ENCODE measurements at places on chromosomes 1 and 21.

GRCh38 chr1:13751985-13752384 is 52.0 kb downstream of the PRDM2 start:
- DNase-seq = no peak

GRCh38 chr1:35707601-35708440 is 10.9 kb downstream of the C1orf216 start:
- no peak for DNase-seq

GRCh38 chr1:78234496-78234895 is 188.7 kb downstream of the GIPC2 start:
- DNase-seq = no peak

DNA sequence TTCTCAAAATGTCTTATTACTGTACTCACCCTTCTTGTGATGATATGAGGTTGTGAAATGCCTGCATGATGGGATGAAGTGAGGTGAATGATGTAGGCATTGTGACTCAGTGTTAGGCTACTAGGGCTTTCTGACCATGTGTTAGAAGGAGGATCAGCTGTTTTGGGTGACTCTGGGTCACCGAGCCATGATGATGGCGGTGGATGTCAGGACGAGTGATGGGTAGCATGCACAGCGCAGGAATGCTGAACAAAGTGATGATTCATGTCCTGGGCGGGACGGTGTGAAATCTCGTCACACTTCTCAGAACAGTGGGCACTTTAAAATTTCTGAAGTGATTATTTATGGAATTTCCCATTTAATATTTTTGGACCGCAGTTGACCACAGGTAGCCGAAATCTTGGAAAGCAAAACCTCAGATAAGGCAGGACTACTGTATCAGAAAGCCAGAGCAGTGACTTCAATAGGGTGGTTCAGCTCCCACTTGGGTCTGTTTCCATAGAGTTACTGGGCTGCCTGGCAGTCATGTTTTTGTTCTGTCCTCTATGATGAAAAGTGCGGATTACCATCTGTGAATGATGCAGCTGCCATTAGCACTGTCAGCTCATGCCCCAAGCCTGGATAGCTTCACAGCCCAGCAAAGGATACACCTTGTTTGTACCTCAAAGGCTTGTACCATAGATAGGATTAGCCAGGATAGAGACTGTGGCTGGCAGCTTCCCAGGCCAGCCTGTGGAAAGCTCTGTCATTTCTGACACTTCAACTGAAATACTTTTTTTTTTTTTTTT is 26.6 kb downstream of the IL6R start:
- DNase-seq = no peak

- no peak for DNase-seq
Observed at GRCh38 chr1:49995734-49996133, 28.0 kb downstream of the AGBL4 start.

DNA sequence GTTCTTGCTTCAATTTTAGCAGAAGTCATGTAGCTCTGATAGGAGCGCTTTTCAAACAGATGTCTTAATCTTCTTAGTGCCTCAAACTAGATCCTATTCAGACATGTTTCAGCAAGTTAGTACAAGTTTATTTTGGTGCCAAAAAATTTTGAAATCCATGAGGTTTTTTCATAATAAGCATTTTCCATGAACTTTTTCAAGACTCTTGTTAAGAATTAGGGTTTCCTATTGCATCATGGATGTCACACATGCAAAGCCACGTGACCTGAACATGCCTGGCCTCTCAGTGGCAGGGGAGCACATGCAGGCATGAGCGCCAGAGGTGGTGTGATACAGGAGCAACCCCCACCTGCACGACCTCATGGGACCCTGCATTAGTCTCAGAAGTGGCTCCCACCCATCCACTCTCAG is 67.6 kb downstream of the POFUT2 start:
- DNase-seq = no peak

- DNase-seq = no peak
Observed at GRCh38 chr1:209802117-209802779, 3.7 kb downstream of the IRF6 start.

GRCh38 chr1:165666152-165666825 is 32.1 kb downstream of the ALDH9A1 start:
- DNase-seq = no peak

DNA sequence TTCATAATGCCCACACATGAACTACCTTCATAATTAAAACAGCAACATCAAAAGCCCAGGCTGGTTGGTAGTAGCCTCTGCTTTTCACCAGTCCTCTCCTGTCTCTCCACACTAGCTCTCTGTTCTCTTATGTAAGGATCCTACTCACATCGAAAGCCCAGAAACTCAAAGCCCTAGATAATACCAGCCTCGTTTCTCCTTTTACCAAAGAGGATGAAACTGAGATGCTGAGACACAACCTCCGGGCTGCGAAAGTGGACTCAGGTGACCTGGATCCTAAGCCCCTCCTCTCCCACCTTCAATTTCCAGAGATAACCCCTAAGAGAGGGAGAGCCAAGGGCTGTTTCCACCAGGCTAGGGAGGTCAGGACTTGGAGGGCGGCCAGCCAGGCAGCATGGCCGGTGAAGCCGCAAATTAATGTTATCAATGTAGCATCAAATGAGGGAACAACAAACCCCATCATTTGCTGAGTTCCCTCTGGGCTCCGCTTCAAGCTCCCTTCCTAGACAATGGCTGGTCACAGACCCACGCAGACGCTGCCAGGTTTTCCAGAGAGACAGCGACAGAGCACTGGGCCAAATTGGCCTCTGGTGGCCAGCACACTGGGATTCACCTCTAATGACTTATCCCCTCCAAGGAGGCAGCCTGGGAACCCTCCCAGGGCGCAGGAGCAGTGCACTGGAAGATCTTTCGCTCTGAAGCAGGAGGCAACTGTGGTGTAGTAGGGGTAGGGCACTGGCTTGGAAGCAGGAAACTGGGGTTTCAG is 20.7 kb upstream of the STMN1 start:
- DNase-seq = no peak

DNA sequence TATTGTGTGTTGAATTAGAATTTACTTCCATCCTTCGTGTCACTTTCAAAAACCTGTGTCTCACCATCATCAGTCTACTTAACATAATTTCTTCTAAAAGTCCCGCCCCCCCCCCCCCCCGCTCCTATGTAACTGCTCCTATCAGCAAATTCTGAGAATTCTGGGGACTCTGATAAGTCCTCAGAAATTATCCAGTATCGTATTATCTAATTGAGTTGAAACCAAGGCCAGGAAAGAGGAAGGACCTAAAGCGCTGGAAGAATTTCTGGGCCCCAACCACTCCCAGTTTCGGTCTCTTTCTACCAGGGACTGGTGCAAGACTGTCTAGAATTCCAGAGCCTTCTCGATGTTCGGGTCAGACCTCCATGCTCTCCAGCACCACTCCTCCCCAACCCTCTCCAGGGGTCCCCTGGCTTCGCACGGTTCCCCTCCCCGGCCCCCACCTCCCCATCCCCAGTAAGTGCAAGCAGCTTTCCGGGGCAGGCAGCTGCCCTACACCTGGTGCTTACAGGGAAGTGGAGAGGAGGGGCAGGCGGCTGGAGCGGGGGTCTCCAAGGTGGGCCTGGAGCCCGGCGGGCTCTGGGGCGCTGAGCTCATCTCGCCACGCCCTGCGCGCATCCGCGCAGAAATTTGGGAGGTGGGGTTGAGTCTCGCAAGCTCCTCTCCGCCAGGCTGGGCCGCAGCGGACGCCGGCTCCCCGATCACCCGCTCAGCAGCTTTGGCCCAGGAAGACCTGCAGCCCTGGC is 16.0 kb upstream of the ZNF496 start:
- no peak for DNase-seq

DNA sequence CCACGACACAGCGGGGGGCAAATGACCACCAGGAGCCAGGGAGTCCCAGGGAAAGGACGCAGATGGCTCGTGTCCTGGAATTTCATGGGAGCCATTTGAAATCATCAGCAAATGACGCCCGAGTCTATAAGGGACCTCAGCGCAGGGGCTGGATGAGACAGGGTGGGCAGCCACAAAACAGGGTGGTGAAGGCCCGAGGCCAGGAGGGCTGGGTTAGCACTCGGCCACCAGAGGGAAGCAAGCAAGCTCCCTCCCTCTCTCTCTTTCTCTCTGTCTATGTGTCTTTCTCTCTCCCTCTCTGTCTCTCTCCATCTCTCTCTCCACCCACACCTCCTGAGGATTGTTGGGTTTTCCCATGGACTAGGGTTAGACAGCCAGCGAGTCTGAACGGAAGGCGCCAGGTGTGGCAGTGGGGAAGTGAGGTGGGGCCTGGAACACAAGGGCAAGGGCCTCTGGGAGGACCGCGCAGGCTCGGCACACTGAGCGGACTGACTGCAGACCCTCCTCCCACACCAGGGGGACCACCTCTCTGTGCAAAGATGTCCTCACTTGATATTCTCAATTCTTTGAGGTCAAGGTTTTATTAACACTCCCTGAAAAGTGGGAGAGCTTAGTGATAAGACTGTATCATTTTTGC is 73.8 kb upstream of the TMPRSS2 start:
- DNase-seq = no peak

- no peak for DNase-seq
Observed at GRCh38 chr1:116919802-116920201, 10.1 kb downstream of the PTGFRN start.

All from thymus (tissue), 14 donors.